ENCODE measurements at places on chromosomes 4 and X.

- no peak for DNase-seq
Measured at GRCh38 chr4:11483046-11483445, 54.4 kb upstream of the HS3ST1 start.

DNA sequence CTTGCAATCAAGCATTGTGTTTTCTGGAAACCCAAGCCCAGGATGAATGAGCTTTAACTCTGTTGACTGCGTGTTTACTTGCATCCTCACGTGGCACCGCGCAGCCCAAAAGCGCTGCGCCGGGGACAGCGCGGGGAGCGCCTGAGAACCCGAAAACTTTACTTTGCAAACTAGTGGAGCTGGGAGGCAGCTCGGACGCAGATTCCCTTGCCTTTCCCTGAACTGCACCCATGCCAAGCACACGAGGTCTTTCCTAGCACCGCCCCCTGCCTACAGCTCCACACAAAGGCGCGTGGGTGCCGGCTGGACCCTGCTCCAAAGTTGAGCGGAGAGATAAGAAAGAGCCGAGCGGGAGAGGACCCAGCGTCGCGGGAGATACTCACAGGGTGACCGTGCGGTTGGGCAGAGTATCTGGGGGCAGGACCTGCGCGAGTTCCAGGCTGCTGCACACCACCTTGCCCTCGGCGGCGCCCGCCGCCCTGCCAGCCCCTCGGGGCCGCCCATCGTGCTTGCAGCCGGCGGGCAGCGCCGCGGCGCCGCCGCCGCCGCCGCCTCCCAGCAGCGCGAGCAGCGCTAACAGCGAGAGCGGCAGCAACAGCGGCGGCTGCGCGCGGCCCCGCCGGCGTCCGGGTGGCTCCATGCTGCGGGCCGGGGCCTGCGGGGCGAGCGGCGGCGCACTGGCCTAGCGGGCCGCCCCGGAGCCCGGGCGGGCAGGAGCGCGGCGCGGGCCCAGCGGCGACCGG lies 550 bp downstream of the ADGRA3 start:
- peak; percentile 63 for DNase-seq

- DNase-seq, result no peak
Measured at GRCh38 chr4:17336524-17336961, 175.3 kb downstream of the QDPR start.

DNA sequence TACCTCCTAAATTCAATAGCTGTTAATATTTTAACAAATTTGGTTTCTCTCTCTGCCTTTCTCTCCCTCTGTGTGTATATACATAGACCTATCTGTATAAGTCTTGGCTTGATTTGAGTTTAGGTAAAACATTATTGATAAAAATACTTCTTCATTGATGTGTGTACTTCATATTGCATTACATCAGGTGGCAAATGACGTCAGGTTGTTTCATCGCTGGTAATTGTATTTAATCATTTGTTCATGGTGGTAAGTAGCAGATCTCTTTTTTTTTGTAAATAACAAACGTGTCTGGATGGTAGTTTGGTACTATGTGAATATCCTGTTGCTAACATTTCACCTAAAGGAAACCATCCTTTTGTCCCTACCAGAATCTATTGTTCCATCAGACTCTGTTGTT lies 55.1 kb downstream of the GALNT7 start:
- DNase-seq, result no peak

GRCh38 chr4:184896868-184897715 lies 71.3 kb upstream of the ACSL1 start:
- no peak for DNase-seq

DNA sequence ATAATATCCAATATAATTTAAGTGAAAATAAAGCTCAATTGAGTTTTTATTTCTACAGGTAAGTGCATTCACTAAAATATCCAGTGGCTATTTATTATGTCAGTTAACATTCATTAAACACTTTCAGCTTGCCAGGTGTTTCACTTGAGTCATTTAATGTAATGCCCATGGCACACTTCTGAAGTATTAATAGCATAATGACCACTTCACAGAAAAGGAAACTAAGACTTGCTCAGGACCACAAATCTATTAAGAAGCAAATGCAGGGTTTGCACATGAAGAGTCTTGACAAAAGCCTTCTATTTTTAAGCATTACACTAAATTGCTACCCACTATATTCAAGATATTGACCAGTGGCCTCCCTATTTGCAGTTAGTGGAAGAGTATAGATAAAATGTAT lies 612.7 kb downstream of the KCTD8 start:
- DNase-seq, result no peak

DNA sequence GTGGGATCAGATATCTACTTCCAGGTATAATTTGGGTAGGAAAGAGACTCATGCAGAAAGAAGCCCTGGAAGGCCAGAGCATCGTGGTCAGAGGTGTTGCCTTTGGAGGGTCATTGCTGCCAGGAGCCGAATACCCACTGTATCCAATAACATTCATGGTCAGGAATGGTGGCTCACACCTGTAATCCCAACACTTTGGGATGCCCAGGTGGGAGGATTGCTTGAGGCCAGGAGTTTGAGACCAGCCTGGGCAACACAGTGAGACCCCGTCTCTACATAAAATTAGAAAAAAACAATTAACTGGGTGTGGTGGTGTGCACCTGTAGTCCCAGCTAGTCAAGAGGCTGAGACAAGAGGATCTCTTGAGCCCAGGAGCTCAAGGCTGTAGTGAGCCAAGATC lies 10.9 kb upstream of the F11 start:
- DNase-seq, result no peak

- DNase-seq, result no peak
Measured at GRCh38 chr4:143712155-143712550, 11.7 kb upstream of the FREM3 start.

GRCh38 chr4:38914854-38915253 lies 47.2 kb downstream of the FAM114A1 start:
- DNase-seq, result no peak

DNA sequence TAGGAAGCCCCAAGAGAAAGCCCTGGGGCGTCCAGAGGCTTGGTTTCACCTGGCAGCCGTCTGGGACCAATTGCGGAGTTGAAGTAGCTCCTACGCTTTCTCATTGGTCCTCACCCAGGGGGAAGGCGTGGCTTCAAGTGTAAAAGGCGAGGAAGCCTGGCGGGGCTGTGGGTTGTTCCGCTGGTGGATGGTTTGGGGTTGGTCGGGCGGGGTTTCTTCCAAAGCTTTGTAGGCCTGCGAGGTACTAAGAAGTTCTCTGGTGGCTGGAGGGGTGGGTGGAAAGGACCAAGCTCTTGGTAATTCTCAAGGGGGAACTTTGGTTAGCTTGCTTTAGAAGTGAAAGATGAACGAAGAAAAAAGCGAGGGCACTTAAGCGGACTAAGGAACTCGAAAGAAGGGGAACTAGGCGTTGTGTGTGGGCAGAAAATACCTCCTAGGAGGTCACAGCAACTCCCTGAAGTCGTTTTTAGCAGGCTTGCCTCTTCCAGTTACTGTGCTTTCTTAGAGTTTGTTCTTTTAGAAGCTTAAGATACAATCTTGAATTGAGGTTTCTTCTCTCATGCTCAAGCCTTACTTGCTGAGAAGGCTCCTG lies 36.6 kb downstream of the CCNG2 start:
- DNase-seq, result peak; percentile 22
